ENCODE measurements at places on chromosomes 11 and 22.

GRCh38 chr22:20429254-20430100 is 8.1 kb downstream of the SCARF2 start:
- peak; percentile 91 for DNase-seq

DNA sequence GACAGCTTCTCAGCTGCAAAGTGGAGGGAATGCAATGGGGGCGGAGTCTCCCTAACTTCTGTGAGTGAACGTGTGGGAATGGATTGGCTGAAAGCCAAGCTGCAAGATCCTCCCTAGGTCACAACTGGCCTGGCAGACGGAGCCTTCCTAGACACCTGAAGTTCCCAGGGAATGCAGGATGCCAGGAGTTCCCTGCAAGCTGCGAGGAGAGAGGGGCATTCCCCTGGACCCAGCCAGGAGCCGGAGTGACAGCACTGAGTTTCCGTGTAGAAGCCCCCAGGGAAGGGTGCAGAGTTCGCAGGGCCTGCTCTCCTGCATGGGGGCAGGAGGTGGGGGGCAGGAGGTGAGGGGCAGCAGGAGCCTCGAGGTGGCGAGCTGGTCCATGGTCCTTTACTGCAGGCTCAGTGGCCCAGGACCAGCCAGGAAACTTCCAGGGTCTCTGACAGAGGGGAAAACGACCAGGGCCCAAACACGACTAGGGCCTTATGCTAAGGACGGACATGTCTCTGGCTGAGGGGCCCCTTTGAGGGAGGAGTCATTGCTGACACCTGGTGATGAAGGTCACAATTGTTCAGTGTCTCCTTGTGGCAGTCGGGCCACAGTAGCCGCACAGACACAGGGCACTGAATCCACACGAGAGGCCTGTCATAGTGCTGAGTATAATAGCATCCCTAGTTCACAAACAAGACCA is 141.4 kb downstream of the FBXO7 start:
- DNase-seq, result peak; percentile 59

DNA sequence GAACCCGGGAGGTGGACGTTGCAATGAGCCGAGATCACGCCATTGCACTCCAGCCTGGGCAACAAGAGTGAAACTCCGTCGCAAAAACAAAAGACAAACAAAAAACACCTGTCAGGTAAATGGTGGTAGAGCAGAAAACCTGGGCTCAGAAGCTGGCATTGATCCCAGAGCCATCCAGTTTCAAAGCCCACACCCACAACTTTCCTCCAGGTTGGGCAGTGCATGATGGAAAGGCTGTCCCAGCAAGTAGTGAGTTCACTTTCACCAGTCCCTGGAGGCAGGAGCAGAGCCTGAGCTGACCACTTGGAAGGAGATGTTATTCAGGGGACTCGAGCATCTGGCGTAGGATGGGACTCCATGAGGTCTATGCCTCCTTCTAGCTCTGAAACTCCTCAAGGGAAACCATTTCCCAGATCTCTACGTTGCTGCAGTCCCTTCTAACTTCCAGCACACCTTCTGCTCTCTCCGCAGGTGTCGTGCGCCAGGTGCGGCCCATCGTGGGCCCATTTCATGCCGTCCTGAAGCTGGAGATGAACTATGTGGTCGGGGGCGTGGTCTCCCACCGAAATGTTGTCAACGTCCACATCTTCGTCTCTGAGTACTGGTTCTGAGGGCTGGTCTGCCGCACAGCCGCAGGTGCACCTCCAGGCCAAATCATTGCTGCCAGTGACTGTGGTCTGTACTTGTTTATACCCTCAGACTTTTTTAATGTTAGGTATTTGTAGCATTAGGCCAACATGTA is 71.6 kb upstream of the ATXN10 start:
- DNase-seq, result no peak

GRCh38 chr22:29702931-29703501 is 16.8 kb upstream of the CABP7 start:
- DNase-seq, result peak; percentile 58

- DNase-seq, result peak; percentile 78
These were observed 6.0 kb downstream of the APOL1 start for GRCh38 chr22:36258701-36259614.

DNA sequence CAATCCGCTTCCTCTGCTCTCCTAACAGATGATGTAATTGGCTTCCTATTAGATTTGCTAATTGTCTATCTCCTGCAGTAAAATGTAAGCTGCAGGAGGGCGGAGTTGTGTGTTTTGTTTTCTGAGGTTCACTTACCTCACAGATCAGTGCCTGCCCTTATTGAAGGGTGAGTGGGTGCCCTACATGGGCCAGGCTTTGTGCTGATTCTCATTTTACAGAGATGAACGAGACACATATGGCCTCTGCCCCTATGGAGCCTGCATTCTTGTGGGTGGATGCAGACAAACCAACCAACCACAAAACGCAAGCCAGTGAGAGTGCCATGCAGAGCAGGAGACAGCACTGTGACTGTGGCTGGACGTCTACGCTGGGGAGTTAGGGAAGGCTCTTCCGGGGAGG is 9.9 kb downstream of the TESMIN start:
- DNase-seq, result no peak

DNA sequence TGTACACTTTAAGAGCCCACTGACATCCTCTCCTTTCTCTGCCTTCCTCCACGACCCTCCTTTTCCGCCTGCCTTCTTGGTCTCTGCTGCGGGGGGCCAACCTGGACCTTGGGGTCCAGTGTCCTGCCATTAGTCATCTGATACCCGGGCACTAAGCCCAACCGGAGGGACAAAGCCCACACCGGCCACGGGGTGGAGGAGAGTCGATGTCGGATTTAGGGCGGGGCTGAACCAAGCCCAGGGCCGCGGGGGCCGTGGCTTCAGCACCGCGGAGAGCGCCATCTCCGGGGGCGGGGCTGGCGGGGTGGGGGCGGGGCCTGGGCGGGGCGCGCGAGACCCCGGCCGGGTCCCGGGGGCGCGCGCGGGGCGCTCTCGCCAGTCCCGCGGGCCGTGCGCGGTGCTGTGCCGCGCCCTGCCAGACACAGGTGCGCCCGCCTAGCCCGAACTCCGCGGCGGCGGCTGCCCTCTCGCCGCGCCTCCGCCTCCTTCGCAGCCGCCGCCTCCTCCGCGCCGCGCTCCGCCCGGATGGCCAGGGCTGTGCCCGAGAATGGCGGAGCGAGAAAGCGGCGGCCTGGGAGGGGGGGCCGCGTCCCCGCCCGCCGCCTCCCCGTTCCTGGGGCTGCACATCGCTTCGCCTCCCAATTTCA is at the start of gene MAPK8IP1:
Gene MAPK8IP1 (plus strand): TSS at position 378 of the 647 bp plus-strand sequence. CDS start 170 bp downstream, at position 548.
- DNase-seq, result peak; percentile 88

- DNase-seq, result no peak
These were observed 114.3 kb upstream of the CSNK2A3 start for GRCh38 chr11:11467312-11467711.

DNA sequence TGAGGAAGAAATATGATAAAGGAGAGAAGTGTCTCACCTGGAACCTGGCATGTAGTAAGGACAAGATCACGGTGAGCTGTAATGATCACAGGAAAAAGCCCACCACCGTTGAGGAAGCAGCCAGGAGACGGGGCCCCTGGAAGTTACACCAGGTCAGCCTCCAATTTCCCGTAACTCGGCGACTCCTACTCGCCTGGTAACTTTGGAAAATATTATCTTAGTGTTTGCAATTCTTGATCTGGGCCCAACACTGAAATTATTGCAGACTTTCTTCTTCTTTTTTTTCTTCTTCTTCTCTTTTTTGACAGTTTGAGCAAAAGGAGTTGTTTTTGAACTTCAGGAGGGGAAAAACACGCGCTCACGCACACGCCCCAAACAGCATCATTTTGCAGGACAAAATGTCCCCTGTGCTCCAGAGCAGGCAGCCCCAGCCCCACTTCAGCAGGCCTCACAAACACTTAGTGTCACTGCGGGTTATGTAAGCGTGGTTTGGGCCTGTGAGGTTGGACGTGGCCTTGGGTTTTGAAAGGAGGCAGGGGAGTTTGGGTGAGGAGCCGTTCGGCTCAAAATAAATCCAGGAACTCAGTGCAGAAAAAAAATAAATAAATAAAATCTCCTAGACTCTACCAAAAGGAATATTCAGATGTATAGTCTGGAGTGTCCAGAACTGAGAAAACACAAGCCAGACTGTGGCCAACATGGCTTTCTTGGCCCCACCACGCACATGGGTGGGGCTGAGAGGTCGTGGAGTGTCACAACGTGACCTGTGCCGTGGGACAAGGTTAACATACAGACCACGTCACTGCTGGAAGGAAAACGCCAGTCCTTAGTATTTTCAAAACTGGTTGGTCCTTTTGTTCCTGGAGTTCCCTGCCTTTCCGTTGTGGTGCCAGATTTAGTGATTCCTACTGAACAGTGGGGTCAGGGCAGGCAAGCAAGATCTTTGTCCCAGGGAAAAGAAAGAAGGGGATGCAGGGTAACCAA is 26.3 kb upstream of the MN1 start:
- DNase-seq, result no peak

DNA sequence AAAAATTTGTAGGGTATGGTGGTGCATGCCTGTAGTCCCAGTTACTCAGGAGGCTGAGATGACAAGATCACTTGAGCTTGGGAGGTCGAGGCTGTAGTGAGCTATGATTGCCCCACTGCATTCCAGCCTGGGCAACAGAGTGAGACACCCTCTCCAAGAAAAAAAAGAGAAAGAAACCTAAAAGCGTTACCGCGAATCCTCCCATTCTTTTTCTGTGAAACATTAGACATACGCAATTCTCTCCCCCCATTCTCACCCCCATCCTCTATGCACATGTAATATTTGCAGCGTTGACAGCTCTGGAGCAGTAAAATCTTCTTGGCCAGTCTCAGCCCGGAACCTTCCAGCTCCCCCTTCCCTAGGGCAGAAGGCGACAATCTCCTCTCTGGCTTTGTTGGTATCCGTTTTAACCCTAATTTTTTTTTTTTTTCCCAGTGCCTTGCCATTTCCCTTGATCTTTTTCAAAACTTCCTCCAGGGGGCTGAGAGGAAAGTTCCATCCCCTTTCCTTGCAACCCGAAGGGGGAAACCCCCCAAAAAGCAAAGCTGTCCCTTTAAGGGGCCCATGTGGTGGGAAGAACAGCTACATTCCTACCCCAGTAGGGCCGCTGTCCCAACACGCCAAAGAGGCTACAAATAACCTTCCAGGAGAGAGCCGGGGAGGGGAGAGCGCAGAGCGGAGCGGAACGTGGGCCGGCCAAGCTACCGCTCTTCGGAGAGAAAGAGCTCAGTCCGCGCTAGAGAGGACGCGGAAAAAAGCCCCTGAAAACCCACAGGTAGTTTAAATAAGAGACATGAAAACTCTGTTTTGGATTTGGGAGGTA is 1.9 kb downstream of the LRP4 start:
- DNase-seq, result peak; percentile 89

- DNase-seq, result peak; percentile 89
These were observed 6.9 kb upstream of the NRXN2 start for GRCh38 chr11:64729851-64730382.

GRCh38 chr11:93585758-93586157 is 42.6 kb upstream of the SMCO4 start:
- DNase-seq, result no peak

DNA sequence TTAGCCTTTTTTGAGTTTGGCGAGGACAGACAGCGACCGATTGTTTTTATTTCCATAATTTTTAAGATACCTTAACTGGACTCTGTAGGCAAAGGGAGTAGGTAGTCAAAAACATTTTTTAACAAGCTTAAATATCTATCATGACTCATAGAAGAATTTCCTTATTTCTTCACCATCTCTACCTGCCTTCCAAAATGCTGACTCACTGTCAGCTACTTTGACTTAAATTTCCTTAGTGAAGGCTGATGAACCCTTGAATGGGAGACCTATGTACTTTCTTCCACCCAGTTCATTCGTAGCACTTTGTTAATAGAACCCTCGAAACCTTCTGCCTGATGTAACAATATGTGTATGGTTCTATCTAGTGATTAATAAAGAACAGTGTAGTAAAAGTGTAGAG is 1.1 kb upstream of the MTMR2 start:
- peak; percentile 23 for DNase-seq

DNA sequence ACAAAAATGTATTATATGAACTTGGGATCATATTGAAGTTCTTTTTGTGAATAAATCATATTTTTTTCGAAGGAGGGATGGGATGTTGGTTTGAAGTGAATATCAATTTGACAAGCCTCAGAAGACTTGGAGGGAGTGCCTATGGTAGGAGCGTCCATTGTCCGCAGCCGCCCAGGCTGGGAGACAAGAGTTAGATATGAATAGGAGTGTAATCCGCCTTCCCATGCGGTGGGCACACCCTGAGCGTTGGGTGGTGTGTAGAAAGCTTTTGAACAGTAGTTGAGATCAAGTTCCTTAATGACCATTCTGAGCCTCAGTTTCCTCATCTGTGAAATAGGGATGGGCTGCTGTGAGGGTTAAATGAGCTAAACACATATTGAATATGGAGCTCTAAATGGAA is 7.0 kb downstream of the CD82 start:
- DNase-seq, result no peak

DNA sequence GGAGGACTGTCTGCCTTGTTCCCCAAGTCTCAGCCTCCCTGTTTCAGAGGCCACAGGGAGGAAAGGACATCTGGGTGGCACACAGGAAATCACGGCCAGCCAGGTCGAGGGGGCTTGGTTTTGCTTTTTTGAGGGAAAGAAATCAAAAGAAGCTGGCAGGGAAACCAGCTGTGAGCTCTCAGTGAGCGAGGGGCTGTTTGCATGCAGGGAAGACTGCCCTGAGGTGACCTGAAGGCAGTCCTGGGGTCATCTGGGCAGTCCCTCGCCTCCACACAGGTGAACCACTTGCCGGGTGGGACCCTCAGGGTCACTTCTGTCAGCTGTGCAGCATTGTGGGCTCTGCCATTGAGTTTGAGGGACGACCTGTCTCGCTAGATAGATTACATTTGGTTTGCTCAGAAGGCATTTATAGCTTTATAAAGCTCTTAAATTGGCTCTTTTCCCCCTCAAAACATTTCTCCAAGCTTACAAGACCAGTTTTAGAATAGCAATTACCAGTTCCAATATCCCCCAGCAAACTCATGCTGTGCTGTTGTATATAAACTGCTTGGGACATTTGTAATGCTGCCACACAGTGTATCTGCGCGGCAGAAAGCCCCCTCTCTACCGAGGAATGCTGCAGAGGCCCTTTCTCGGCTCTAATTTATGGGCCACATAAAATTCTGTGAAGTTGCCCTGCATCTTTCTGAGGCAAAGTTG is 28.3 kb downstream of the PKNOX2 start:
- DNase-seq, result no peak

- DNase-seq, result peak; percentile 82
These were observed 84.7 kb downstream of the TTC28 start for GRCh38 chr22:28594797-28595462.

- no peak for DNase-seq
These were observed 34.9 kb downstream of the MN1 start for GRCh38 chr22:27766679-27767078.

DNA sequence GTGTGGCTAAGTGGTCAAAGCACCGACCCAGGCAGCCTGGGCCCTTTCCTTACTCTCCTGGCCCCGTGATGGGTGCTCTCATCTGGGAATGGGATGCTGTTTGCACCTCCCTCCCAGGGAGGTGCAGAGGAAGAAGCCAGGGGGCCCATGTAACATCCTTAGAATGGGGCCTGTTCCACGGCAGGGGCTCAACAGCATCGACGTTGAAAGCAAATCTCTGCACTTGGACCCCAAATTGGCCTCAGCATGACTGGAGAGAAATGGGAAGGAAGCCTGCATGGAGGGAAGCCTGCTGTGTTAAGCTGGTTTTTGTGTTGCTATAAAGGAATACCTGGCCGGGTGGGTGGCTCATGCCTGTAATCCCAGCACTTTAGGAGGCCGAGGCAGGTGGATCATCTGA is 1288.4 kb downstream of the TBC1D22A start:
- DNase-seq, result no peak
